ENCODE measurements at places on chromosomes 16 and 17.

GRCh38 chr16:2058872-2059271, 11.1 kb downstream of the TSC2 start:
- H3K27ac ChIP-seq = no peak overlapping the region
- H3K36me3 ChIP-seq = 0 out of 2 replicates have a peak, but pooled peaks cover 2% of the 10 kb centered on the region
- no peaks in the 10 kb centered on the region for H3K27me3 ChIP-seq

DNA sequence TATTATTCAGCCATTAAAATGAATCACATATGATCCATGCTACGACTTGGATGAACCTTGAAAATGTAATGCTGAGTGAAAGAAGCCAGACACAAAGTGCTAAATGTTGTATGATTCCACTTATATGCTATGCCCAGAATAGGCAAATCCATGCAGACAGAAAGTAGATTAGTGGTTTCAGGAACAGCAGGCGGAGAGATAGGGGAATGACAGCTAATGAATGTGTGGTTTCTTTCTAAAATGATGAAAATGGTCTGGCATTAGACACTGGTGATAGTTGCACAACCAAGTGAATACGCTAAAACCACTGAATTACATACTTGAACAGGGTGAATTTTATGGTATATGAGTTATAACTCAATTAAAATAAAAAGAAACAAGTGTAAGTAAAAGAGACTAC, 121.8 kb upstream of the NOG start:
- no peaks in the 10 kb centered on the region for H3K27me3 ChIP-seq
- H3K36me3 ChIP-seq = no peaks in the 10 kb centered on the region
- DNase-seq = no peak
- no peaks in the 10 kb centered on the region for H3K4me1 ChIP-seq

- H3K4me3 ChIP-seq = peak overlapping the region; percentile 72
- H3K4me1 ChIP-seq = peaks cover 3% of the 10 kb centered on the region
- no peaks in the 10 kb centered on the region for H3K36me3 ChIP-seq
- no peak overlapping the region for H3K27ac ChIP-seq
- peaks cover 2% of the 10 kb centered on the region for H3K27me3 ChIP-seq
Observed at GRCh38 chr17:49259663-49260010, 29.1 kb upstream of the PHOSPHO1 start.

DNA sequence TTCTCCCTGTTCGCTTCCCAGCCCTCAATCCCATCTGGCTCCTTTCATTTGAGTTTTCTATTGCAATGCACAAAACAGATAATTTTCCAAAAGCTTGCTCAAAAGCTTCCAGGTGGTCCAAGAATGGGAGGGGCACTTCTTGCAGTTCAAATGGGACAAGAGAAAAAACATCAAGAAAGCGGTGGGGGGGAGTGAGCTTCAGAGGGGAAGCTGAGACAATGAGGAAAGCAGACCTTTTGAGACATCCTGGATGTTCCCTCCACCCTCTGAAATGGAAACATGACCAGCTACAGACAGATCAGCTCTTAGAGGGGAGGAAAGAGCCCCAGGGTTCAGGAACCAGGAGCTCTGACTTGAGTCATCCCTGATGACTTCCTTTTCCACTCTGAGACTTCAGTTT, 368.2 kb downstream of the SLC39A11 start:
- H3K27me3 ChIP-seq = no peaks in the 10 kb centered on the region
- H3K27ac ChIP-seq = no peak overlapping the region
- no peak overlapping the region for H3K4me3 ChIP-seq
- DNase-seq = no peak

- H3K27me3 ChIP-seq = no peaks in the 10 kb centered on the region
- H3K4me3 ChIP-seq = no peak overlapping the region
- DNase-seq = no peak
- no peaks in the 10 kb centered on the region for H3K4me1 ChIP-seq
- no peaks in the 10 kb centered on the region for H3K36me3 ChIP-seq
- H3K27ac ChIP-seq = no peak overlapping the region
Observed at GRCh38 chr16:46897471-46897870, 13.3 kb downstream of the GPT2 start.

- H3K27ac ChIP-seq = no peak overlapping the region
- no peak overlapping the region for H3K4me3 ChIP-seq
- no peaks in the 10 kb centered on the region for H3K36me3 ChIP-seq
- H3K4me1 ChIP-seq = no peaks in the 10 kb centered on the region
- DNase-seq = no peak
Observed at GRCh38 chr16:14955546-14956231, 18.4 kb downstream of the NPIPA1 start.

DNA sequence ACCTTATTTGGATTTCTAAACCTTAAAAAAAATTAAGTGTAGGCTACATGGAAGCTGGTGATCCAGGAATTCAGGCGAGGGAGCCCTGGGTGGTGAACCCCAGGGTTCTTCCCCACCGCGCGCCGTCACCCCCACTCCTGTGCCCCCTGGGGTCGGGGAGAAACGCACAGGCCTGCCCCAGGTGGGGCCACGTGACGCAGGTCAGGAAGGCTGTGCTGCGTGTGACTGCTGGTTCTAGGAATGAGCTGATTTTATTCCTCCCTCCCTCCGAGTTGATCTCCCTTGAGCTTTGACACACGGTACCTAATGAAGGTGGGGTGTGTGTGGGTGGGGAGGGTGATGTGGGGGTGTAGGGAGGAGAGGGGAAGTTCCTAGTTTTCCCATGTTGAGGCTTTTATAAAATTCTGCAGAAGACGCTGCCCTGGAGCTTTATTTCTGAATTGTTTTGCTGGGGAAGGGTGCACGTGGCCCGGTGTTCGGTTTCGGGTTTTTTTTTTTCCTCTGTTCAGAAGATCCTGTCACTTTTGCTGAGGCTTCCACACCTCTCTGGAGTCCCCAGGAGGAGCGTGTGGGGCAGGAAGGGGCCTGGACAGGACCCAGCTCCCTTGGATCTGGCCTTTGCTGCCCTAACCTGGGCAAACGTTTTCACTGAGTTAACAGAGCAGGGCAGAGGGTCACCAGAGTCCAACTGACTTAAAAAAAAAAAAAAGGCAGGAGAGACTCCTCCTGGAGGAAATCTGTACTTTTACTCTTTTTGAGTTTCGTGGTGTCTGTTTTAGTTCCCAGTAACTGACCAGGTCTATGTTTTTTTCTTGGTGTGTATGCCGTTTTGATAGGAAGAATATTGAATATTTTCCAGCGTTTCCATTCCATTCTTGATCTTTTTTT, 55.8 kb upstream of the GSE1 start:
- H3K4me3 ChIP-seq = peak overlapping the region; percentile 95
- peak overlapping the region; percentile 97 for H3K27ac ChIP-seq
- DNase-seq = no peak
- H3K4me1 ChIP-seq = peaks cover 15% of the 10 kb centered on the region
- no peaks in the 10 kb centered on the region for H3K27me3 ChIP-seq

DNA sequence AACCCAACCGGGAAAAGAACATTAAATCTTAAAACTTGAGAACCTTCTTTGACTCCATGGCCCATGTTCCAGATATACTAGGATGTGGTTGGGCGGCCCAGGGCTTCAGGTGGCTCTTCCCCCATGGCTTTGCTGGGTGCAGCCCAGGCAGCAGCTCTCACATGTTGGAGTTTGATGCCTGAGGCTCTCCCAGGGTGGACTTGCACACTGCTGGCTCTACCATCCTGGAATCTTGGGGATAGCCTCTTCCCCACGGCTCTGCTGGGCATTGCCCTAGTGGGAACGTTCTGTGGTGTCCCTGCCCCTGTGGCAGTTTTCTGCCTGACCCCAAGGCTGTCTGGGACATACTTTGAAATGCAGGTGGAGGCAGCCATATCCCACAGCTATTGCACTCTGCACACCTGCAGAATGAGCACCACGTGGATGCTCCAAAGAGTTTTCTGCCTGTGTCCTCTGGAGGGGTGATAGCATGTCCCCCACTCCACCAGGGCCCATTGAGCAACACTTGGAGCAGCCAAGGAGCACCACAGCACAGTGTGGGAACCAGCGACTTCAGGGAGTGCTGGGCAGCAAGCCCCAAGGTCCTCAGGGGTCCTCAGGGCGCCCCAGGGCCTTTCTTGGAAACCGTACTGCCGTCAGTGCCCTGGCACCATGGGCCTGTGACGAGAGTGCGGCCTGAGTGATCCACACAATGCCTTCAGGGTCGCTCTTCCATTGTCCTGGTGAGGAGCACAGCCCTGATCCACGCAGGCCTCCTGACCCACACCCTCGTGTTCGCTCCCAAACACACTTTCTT, 70.8 kb downstream of the GOSR1 start:
- no peaks in the 10 kb centered on the region for H3K27me3 ChIP-seq
- no peak for DNase-seq
- no peak overlapping the region for H3K27ac ChIP-seq
- no peak overlapping the region for H3K4me3 ChIP-seq
- H3K4me1 ChIP-seq = peaks cover 10% of the 10 kb centered on the region

GRCh38 chr17:78058001-78058400, 70.6 kb downstream of the TMC6 start:
- no peak for DNase-seq
- H3K4me3 ChIP-seq = no peak overlapping the region
- no peaks in the 10 kb centered on the region for H3K36me3 ChIP-seq
- H3K27ac ChIP-seq = no peak overlapping the region
- no peaks in the 10 kb centered on the region for H3K27me3 ChIP-seq

GRCh38 chr17:41003926-41004325, 4.2 kb upstream of the KRTAP3-2 start:
- H3K36me3 ChIP-seq = no peaks in the 10 kb centered on the region
- peaks cover 3% of the 10 kb centered on the region for H3K27me3 ChIP-seq

- H3K4me3 ChIP-seq = no peak overlapping the region
- no peak overlapping the region for H3K27ac ChIP-seq
- H3K4me1 ChIP-seq = no peaks in the 10 kb centered on the region
- no peak for DNase-seq
- no peaks in the 10 kb centered on the region for H3K36me3 ChIP-seq
Observed at GRCh38 chr17:65797809-65798208, 236.4 kb upstream of the AXIN2 start.

DNA sequence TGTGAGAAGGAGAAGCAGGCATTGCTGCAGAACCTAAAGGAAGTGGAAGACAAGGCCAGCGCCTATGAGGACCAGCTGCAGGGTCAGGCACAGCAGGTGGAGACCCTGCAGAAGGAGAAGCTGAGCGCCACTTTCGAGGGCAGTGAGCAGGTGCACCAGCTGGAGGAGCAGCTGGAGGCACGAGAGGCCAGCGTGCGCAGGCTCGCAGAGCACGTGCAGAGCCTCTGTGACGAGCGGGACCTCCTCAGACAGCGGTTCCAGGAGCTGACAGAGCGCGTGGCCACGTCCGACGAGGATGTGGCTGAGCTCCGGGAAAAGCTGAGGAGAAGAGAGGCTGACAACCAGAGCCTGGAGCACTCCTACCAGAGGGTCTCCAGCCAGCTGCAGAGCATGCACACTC, 41.5 kb downstream of the PLD6 start:
- DNase-seq = no peak
- H3K27me3 ChIP-seq = no peaks in the 10 kb centered on the region
- H3K4me1 ChIP-seq = no peaks in the 10 kb centered on the region
- H3K27ac ChIP-seq = no peak overlapping the region
- no peak overlapping the region for H3K4me3 ChIP-seq

DNA sequence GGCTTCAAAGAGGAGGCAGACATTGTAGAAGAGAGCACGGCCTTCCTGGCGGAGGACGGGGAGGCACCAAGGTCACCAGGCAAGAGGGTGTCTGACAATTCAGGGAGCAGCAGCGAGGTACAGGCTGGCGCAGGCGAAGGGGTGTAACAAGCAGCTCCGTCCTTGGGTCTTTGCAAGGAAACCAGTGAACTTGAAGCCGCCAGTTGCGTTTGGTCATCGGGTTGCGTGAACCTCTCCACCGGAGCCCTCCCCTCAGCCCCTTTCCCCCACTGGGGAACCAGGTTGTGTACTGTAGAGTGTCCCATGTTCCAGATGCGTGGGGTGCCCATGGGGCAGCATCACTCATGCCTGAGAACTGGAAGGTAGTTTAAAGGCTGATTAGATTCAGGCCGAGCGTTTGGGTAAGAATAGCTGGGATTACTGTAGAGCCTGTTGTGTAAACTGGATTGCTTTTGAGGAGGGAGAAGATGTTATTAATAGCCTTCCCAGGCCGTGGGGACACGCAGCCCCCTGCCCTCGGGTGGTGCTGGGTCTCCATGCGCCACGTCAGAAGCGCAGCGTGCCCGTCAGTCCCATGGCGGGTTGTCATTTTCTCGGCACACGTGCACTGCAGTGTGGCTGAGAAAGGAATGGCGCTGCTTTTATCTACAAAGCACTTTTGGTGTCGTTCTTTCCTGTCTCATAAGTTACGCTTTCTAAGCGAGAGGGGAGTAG, 2.5 kb downstream of the MRPL12 start:
- no peak for DNase-seq
- H3K4me3 ChIP-seq = no peak overlapping the region
- peaks cover 30% of the 10 kb centered on the region for H3K36me3 ChIP-seq
- H3K27me3 ChIP-seq = no peaks in the 10 kb centered on the region

DNA sequence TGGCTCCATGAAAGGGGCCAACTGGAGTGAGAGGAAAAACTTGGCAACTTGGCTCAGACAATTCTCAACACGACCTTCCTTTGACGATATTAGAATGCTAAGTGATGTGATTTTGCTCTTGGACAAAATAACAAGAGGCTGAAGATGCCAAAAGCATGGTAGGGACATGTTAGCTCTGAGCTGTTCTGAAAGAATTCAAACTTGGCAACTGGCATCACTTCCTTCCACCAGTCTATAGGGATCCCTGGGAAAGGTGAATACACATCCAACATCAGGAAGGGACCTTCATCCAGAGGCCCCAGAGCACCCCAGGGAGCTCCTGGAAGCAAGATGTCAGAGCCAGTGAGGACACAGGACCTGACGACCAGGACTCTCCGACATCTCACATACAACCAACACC, 4.3 kb downstream of the KRT37 start:
- no peak overlapping the region for H3K27ac ChIP-seq
- H3K4me1 ChIP-seq = no peaks in the 10 kb centered on the region
- no peaks in the 10 kb centered on the region for H3K36me3 ChIP-seq
- H3K4me3 ChIP-seq = no peak overlapping the region
- DNase-seq = no peak
- H3K27me3 ChIP-seq = no peaks in the 10 kb centered on the region

DNA sequence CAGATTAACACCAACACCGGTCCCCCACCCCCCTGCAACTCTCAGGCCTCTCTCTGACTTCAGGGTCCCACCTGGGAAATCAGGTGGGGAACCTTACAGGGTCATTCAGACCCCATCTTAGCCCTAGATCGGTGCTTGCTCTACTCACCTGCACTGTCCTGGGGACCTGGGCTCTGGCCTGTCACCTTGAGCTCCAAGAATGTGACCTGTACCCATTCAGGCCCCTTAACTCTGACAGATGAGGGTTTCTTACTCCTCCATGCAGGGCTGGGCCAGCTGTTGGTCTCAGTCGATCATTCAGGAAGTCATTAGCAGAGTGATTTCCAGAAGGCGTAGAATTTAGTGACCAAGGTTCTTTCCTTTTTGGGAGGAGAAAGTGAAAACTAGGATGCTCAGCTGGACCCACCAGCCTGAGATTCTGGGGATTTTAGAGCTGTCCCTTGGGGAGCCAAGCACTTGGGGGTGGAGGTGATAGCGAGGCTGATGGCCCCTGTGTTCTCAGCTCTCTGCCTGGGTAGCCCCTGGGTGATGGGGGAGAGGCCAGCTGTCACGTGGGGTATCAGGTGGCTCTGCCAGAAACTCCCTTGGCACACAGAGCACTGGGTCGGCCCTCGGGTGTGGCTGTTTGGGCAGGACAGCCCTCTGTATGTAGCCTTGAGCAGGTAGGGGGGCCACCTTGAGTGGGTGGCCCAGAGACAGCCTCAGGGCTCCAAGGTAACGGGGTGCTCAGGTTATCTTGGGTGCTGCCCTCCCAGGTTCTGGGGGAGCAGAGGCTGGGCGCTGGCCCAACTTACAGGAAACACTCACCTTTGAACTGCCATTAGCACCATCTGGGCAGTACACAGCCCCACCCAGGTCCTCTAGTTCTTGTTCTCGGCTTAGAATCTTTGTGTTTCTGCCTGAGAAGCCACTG, 724 bp downstream of the MVP start:
- peak overlapping the region; percentile 91 for H3K27ac ChIP-seq
- peaks cover 22% of the 10 kb centered on the region for H3K4me1 ChIP-seq
- peak overlapping the region; percentile 94 for H3K4me3 ChIP-seq
- DNase-seq = peak; percentile 41

Data from GM12878 (cell line).